ENCODE measurements at places on chromosomes 11 and 22. TPM values are rescaled to one million over a fixed set of nuclear protein-coding genes. Genes with fewer than 3 reads are reported as not detected.

- no peak for DNase-seq
These were observed 85.4 kb downstream of the MICAL2 start for GRCh38 chr11:12195768-12196167.

DNA sequence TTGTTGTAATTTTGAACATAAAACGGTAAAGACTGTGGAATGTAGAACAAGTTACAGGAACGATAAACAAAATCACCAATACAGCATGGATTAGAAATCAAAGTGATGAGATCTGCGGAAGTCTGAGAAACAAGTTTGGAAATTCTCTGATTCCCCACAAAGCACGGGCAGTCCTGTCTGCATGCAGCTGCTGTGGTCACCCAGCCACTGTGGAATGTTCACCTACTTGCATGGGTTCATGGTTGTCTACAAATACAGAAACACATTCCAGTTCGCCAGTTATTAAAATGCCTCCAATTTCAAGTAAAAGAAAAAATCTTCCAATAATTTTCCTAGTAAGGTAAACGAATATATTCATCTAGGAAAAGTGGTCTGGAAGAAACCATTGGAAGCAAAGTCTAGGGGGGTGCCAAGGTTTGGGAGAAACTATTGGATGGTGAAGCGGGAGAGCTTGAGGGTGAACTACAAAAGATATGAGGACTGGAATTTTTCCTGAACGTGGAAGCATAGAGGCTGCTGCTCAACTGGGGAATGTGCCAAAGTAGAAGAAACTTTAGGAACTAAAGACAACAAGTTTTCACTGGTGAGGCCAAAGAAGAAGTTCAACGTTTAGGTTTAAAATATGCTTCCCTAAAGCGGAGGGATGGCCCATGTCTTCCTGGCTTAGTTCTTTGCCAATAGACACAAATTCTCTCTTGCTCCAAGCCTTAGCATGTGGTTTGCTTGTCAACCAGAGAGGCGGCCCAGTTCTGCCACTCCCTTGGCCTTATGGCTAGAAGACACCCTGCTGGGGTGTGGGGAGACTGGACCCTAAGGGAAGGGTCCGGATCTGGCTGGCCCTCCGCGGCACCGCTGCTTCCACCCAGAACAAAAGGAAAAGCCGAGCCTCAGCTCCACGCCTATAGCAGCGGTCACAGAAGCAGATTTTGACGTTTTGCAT is 70.2 kb downstream of the CTTN start:
- no peak for DNase-seq

Gene SCUBE2
- total RNA-seq, result 0.73 TPM

DNA sequence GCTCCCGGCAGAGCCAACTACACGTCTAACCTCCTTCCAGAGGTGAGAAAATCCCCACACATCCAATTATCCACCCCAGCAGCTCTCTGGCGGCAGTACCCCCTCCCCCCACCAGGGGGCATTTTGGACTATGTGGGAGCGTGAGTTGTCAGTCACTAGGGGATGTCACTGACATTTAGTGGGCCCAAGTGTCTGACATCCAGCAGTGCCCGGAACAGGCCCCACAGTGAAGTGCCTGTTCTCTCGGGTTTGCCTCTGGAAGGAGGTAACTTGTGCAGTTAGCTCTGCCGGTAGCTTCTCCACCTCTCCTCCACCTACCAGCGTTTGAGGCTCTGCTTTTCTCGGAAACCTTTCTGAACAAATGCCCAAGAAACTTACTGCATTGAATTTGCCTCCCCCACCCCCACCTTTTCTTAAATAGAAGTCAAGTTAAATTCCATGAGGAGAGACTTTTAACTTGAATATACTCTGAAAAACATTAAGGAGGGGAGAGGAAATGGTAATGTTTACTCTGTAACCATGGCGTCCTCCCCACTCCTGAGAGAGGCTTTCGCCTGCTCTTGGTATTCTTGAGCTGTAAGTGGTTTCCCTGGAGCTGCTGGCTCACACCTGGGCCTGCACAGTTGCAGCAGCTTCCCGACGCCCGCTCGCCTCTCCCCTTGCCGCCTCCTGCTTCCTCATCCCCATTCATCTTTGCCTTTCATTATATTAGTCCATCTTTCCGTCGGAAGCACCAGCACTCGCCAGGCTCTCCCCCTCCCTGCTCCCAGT is 112.8 kb downstream of the WNT7B start:
- peak; percentile 20 for DNase-seq

Gene LRRN4CL
- total RNA-seq, result under 0.01 TPM

DNA sequence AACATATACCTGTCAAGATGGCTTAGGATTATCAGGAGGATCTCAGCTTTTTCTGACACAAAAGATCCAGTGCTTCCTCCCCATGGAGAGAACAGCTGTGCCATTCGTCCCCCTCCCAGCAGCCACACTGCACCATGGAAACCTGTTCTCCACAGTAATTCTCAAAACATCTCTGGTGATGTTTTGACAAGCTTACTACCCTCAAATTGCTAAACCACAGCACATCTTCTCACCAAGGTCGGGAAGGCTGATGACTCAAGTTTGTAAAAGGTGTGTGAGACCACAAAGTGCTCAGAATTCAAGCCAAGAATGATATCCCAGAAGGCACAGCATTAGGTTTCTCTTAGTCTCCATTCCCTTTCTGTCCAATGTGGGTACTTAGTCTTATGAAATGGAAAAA is 3.9 kb upstream of the RAB38 start:
- DNase-seq, result no peak

Gene INPP5J
- total RNA-seq, result 0.20 TPM

DNA sequence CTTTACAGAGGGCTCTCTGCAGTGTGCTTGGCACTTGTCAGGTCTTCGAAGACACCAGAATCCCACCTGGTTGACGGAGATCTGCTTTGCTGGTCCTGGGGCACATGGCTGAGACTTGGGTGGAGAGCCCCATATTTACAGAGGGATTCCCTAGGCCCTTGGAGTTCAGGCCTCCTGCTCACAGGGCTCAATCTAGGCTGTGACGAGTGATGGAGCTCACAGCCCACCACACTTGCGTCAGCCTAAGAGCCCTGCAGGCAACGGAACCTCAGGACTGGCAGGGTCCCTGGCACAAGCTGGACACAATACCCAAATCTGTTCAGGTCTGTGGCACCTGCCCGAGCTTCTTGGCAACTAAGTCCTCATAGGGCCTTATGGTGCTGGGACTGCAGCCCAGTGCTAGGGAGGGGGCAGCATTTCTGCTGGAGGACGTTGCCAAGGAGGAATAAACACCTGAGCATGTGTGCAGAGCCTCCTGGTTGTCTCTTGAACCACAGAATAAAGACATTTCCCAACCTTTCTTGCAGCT is 59.1 kb downstream of the KCNC1 start:
- DNase-seq, result no peak

- no peak for DNase-seq
These were observed 75.1 kb upstream of the LUZP2 start for GRCh38 chr11:24421766-24422165.

- peak; percentile 41 for DNase-seq
These were observed 71.2 kb upstream of the TBCEL start for GRCh38 chr11:120952461-120953434.

GRCh38 chr22:38733329-38733723 is 22.5 kb downstream of the SUN2 start:
- DNase-seq, result no peak

DNA sequence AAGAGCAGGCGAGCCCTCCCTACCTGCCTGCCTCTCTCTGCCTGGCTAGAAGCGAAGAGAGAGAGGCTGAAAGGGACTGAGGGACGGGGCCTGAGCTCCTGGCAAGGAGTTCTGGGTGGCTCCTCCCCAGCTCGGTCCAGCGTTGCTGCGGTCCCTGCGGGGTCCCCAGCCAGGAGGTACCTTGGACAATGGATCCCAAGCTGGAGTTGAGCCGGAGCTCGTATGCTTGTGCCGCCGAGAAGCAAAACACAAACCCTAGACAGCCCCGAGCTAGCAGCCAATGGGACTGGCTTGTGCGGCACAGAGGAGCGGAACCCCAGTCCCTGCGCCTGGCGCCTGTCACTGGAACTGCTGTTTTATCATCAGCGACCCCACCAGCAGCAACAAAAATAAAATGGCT is 18.3 kb downstream of the SLC25A18 start:
- DNase-seq, result no peak

Gene VSIG10L2
- not detected for total RNA-seq

Gene KLHL35
- total RNA-seq, result 2.6 TPM

DNA sequence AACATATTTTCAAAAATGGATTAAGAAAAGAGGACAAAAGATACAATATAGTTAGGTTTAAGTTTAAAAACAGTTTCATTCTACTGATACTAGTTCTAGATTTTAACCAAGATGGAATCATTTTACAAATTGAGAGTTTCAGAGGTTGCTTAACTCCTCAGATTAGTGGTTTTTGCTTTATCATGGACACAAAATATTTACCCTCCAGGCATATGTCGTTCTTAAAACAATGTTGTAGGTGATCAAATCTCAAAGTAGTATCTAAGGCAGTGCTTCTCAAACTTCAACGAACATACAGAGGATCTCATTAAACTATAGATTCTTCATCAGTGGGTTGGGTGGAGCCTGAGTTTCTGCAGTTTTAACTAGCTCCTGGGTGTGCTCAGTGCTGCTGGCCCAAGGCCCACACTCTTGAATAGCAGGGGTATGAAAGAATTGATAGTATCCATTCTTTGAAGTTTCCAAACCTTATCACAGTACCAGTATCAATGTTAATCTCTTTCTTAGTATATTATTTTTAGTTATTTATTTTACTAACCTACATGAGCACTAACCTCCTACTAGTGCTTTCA is 48.0 kb downstream of the YAP1 start:
- no peak for DNase-seq

Gene CCDC116
- 0.07 TPM for total RNA-seq

DNA sequence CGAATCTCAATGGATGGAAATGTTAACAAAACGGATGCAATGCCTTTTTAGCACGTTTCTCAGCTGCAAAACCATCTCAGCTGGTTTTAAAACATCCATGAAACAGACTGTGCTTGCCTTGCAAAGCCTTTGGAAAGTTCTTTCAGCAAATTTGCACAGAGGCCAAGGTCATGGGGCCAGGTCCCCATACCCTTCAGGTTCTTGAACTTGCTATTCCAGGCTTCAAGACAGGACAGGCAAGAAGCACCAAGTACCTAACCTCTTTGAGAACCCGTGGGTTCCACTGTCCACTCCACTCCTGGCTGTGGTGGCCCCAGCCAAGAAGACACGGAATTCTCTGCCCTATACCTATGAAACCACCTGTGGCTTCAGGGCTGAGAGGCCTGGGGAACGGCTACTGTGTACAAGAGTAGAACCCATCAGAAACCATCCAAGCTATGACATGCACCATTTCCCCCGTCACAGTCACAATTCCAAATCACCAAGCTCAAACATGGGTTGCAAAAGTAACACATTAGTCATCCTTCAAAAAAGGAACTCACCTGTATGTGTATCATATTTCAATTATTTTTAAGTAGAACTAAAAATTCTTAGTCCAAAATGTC is 17.0 kb downstream of the TNKS1BP1 start:
- no peak for DNase-seq

GRCh38 chr22:32796865-32797573 is 4.5 kb upstream of the TIMP3 start:
- DNase-seq, result no peak

DNA sequence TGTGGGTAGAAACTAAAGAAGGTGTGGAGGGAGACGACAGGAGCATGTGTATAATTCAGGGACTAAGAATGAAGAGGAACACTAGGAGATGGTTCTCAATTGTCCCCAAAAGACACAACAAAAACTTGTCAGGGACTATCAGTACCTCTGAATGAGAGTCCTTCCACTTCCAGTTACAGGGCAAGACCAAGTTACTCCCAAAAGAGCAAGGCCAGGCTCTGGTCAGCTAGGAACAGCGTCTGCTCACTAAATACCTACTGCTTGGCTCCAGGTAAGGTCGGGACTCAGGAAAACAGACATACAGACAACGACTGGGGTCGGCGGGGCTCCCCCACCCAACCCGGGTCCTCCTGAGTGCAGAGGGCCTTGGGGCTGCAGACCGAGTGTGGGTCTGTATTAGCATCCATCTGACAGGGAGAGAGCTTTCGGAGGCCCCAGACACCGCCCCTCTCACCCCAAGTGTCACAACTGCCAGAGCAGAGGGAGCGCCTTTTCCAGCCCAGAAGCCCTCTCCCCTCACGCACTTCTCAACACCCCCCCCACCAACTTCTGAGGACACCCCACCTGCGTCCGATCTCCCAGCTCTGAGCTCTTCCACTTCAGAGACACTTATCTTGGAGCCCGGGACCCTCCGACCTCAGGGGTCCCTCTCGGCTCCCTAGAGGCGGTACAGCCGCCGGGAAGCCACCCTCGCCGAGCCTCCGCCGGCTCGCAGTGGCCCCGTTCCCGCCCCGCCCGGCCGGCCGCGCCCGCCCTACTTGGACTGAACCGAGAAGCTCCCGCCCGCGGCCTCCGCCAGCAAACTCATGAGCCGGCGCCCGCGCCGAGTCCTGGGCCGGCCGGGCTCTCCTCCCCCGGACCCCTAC is 522 bp downstream of the RHOG start:
- no peak for DNase-seq

- no peak for DNase-seq
These were observed 108.5 kb downstream of the TP53I11 start for GRCh38 chr11:44842220-44842619.

Gene KCNE3
- total RNA-seq, result 0.40 TPM

- no peak for DNase-seq
These were observed 40.6 kb upstream of the RCN1 start for GRCh38 chr11:32050264-32050663.

DNA sequence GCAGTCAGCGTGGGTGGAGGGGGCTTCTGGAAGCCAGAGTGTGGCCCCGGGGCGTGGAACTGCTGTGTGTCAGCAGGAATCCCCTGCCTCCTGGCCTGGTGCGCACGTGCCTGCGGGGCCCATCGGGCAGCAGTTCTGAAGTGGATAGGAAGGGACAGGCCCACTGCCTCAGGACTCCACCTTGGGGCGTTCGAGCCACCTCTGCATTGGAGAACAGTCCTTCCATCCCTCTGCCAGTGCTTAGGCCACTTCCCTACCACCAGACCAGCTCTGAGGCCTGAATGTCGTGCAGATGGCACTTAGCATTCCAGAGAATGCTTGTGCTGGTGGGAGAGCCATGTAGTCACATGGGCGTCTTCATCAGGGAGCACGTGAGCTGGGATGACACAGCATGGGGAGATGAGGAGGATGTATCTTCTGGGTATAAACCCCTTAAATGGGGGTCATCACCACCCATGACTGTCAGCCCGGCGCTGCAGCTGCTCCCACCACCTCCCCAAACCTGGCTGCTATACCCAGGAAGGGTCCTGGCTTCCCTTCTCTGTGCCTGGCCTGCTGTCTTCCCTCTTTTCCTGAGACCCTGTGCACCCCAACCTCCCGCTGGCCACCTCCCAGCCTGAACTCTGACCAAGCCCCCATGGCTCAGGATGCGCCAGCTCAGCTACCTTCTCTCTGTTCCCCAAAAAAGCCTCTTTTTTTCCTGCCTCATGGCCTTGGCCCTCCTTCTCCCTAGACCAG is 9.7 kb downstream of the INCENP start:
- no peak for DNase-seq

GRCh38 chr11:9771071-9771511 is 107.2 kb downstream of the SWAP70 start:
- DNase-seq, result no peak

GRCh38 chr22:20395907-20396287 is 1.9 kb downstream of the ZNF74 start:
- no peak for DNase-seq
